Stimulated activated CD4-positive, alpha-beta T cell treated with anti-CD3 and anti-CD28 coated beads, TNF-alpha, amount 100 ng/mL, for 1 hour (primary cell): ENCODE measurements at places on chromosomes 16 and 17.

DNA sequence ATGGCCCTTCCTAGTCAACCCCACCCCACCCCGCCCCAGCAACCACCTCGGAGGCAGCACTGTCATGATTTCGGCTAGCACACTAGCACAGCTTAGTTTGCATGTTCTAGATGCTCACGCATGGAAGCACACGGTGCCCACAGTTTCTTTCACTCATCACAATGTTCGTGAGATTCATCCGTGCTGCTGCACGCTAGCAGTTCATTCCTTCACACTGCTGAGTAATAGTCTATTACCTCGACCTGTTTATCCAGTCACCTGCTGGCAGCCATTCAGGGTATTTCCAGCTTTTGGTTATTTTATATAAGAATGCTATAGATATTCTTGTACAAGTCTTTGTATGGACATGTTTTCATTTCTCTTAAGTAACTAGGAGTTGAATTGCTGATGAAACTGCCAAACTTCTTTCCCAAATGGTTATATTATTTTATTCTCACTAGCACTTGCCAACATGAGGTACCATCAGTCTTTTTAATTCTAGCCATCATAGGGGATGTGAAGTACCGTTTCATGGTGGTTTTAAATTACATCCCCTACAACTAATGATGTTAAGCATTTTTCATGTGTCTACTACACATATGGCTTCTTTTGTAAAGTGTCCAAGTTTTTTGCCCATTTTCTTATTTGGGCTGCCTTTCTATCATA is 75.7 kb downstream of the CYTH1 start:
- DNase-seq, result no peak

GRCh38 chr16:11955713-11956123 is 9.3 kb upstream of the TNFRSF17 start:
- DNase-seq, result no peak

DNA sequence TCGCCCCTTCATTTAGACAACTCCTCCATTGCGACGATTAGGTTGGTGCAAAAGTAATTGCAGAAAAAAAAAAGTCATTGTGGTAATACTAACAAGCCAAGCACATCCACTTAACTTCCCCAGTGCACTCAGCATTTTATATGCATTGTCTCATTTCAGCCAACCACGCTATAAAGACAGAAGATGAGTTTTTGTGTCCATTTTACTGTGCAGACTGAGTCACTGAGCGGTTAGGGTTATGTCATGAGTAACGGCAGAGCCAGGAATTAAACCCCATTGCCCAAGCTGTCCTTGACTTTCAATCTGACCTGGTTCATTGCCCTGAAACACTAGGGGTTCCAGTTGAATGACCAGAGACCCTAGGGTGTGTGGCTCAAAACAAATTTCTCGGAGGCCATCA is 218.7 kb downstream of the XYLT1 start:
- DNase-seq, result no peak

GRCh38 chr16:87198328-87198832 is 118.8 kb downstream of the C16orf95 start:
- DNase-seq, result no peak

- DNase-seq, result no peak
These were observed 467.7 kb downstream of the CDH11 start for GRCh38 chr16:64654178-64654577.

GRCh38 chr17:61149862-61150362 is 249.7 kb upstream of the TBX2 start:
- DNase-seq, result no peak

DNA sequence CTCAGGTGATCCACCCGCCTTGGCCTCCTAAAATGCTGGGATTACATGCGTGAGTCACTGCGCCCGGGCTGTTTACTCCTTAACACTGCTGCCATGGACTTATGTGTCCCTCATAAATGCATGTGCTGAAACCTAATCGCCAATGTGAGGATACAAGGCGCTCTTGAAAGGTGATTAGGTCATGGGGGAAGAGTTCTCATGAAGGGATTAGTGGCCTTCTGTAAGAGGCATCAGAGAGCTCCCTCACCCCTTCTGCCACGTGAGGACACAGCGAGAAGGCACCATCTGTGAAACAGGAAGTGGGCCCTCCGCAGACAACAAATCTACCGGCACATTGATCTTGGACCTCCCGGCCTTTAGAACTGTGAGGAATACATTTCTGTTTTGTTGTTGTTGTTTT is 19.1 kb downstream of the ITPRIPL2 start:
- no peak for DNase-seq

- no peak for DNase-seq
These were observed 18.0 kb upstream of the ABCA5 start for GRCh38 chr17:69344939-69345338.

GRCh38 chr17:67063141-67063540 is 18.8 kb downstream of the CACNG1 start:
- DNase-seq, result no peak

GRCh38 chr17:71725811-71726210 is 395.0 kb upstream of the SOX9 start:
- DNase-seq, result no peak

DNA sequence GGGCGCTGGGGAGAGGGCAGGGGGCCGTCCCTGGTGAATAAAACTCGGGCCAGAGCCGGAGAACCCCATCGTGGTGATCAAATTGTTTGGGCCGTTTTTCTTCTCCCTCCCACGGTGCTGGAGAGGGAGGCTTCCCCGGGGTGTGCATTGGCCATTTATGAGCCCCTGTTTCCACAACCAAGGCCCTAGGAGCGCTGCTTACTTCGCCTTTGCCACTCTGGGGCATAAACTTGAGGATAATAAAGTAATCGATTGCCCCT is 544 bp downstream of the CCP110 start:
- DNase-seq, result no peak

GRCh38 chr17:41144846-41145245 is 4.5 kb upstream of the KRTAP4-6 start:
- no peak for DNase-seq

DNA sequence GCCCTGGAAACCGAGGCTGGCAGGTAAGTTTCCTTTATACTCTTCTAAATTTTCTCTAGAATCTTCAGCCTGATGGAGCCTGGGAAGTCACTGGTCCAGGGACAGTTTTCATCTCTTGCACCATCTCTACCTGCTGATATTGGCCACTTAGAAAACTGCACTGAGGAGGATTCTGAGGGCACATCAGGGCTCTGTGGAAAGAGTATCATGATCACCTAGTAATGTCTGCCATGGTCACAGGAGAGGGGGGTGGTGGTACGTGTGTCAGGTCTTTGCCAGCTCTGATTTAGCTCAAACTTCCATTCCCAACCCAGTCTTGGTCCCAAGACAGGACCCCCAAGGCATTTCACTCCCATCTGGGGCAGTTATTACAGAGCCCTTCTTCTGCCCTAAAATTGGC is 35.2 kb upstream of the DOC2B start:
- DNase-seq, result no peak

DNA sequence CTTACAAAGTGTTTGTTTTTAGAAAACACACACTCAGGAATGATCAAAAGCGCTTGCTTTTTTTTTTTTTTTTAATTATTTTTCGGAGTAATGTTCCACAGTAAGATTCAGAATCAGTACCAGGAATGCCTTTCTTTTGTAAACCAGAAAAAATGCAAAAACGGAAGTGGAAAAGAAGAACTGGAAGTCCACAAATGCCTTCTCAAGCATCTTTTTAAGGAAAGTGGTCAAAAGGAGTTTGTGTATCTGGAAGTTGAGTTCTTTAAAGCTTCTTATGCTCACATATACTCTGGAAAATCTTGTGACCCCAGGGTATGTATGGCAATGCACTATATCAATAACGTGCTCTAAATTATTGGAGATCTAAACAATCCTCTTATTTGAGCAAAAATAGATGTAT is 126.0 kb downstream of the ABCA8 start:
- DNase-seq, result no peak

DNA sequence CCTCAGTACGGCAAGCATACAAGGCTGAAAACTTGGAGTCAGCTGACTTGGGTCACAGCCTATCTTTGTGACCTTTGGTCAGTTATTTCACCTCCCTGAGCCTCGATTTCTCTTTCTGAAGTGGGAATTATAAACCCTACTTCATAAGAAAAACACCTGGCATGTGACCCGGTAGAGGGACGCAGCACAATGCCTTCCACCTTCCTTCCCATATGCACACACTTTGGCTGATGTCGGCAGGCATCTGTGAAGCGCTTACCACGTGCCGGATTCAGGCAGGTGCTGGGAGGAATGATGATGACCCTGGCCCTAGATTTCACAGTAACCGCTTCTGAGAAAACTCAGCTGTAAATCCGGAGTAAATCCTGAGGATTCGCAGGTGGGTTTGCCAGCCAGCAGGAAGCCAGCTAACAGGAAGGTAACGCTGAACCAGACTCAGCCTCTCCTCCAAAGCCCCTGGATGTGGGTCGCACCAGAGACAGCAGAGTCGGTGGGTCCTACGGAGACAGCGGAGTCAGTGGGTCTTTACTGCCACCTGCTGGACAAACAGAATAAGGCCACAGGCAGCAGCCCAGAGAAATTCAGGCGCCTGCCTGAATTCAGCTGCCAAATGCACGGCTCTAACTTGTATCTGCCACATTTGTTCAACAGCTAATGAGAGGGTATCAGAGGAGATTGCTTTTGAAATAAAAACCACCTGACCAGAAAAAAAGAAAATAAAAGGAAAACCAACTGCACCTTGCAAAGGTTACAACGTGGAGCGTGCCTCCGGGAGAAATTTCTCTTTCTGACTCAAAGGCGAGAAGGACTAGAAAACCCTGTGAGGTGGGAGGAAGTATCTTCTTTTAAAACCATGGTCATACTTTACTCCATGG is 16.6 kb downstream of the COPRS start:
- no peak for DNase-seq

- DNase-seq, result no peak
These were observed 185.6 kb upstream of the CIBAR2 start for GRCh38 chr16:85297881-85298280.
